Fibroblast of lung (primary cell): ENCODE measurements at places on chromosomes 7 and 10. TPM values are rescaled to one million over a fixed set of nuclear protein-coding genes. Genes with fewer than 3 reads are reported as not detected.
A peak's percentile ranks its signal among the peaks of the same experiment; 100 is the strongest.

GRCh38 chr7:95688931-95689495 is 83.3 kb upstream of the DYNC1I1 start:
- no peak overlapping the region for H3K4me3 ChIP-seq
- H3K27me3 ChIP-seq, result no peaks in the 10 kb centered on the region
- DNase-seq, result no peak
- H3K27ac ChIP-seq, result no peak overlapping the region
- H3K4me1 ChIP-seq, result no peaks in the 10 kb centered on the region
- no peaks in the 10 kb centered on the region for H3K36me3 ChIP-seq

GRCh38 chr10:67618116-67618515 is 77.9 kb downstream of the CTNNA3 start:
- H3K4me1 ChIP-seq, result no peaks in the 10 kb centered on the region
- H3K36me3 ChIP-seq, result no peaks in the 10 kb centered on the region
- H3K4me3 ChIP-seq, result no peak overlapping the region
- peak; percentile 83 for DNase-seq
- no peak overlapping the region for H3K27ac ChIP-seq
- H3K27me3 ChIP-seq, result no peaks in the 10 kb centered on the region

DNA sequence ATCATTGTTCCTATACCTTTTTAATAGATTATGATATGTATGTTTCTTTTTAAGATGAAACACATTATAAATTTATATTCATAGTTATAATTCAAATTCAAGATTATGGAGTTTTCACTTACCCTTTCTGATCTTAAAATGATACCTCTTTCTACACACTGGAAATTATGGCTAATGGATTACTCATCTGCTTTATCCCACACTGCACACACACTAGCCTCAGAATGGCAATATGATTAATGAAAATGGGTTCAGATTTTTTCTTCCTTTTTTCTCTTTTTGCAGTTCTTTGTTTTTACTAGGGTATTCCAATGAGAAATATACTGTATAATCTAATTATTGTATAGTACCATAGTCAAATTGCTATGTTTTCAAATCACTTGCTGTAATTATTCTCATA is 82.3 kb upstream of the FZD1 start:
- DNase-seq, result no peak
- no peaks in the 10 kb centered on the region for H3K27me3 ChIP-seq
- H3K4me1 ChIP-seq, result peaks cover 9% of the 10 kb centered on the region

GRCh38 chr10:124285587-124286527 is 132.9 kb downstream of the OAT start:
- H3K4me1 ChIP-seq, result no peaks in the 10 kb centered on the region
- H3K27me3 ChIP-seq, result no peaks in the 10 kb centered on the region
- DNase-seq, result peak; percentile 15
- no peak overlapping the region for H3K4me3 ChIP-seq
- no peak overlapping the region for H3K27ac ChIP-seq

DNA sequence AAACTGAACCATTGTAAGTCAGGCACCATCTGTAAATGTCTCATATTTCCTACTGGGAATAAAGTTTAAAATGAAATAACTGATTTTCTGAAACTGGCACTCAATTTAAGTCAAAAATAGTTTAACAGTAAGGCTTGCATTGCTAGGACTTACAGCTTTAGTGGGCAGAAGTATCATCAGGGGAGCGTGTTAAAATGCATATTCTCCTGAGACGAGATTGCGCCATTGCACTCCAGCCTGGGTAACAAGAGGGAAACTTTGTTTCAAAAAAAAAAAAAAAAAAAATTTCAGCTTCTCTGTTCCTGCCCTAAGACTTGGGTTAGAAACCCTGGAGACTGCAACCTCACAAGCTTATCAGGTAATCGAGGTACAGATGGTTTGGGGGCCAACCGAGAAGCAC is 65.4 kb downstream of the UBE3C start:
- H3K27me3 ChIP-seq, result no peaks in the 10 kb centered on the region
- no peak for DNase-seq
- peaks cover 5% of the 10 kb centered on the region for H3K36me3 ChIP-seq
- H3K4me3 ChIP-seq, result no peak overlapping the region
- H3K4me1 ChIP-seq, result no peaks in the 10 kb centered on the region

GRCh38 chr7:47843291-47843690 is 105.0 kb downstream of the PKD1L1 start:
- no peak for DNase-seq
- no peaks in the 10 kb centered on the region for H3K36me3 ChIP-seq
- H3K27me3 ChIP-seq, result peaks cover 3% of the 10 kb centered on the region
- no peaks in the 10 kb centered on the region for H3K4me1 ChIP-seq
- H3K27ac ChIP-seq, result no peak overlapping the region
- no peak overlapping the region for H3K4me3 ChIP-seq

DNA sequence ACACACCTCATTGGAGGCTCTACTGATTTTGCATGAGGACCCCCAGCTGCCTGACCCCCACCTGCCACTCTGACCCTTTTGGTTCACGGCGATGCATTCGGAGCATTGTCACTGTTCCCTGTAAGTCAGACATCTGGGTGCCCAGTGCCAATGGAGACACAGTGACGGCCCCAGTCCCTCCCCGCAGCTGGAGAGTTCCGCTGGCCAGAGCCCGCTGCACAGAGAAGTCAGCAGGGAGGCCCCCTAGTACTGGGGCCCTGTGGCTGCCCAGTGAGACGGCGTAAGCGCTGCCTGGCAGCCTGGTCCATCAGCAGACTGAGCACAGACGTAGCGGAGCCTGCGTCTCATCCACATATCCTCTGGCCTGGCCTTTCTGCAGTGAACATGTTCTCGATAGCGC is 77.5 kb downstream of the NKX6-2 start:
- H3K36me3 ChIP-seq, result no peaks in the 10 kb centered on the region
- no peak overlapping the region for H3K27ac ChIP-seq
- no peaks in the 10 kb centered on the region for H3K4me1 ChIP-seq
- no peak for DNase-seq

GRCh38 chr7:43201912-43202311 is 89.5 kb downstream of the HECW1 start:
- H3K4me3 ChIP-seq, result no peak overlapping the region
- H3K27me3 ChIP-seq, result no peaks in the 10 kb centered on the region
- H3K36me3 ChIP-seq, result no peaks in the 10 kb centered on the region
- no peak overlapping the region for H3K27ac ChIP-seq
- H3K4me1 ChIP-seq, result peaks cover 5% of the 10 kb centered on the region

DNA sequence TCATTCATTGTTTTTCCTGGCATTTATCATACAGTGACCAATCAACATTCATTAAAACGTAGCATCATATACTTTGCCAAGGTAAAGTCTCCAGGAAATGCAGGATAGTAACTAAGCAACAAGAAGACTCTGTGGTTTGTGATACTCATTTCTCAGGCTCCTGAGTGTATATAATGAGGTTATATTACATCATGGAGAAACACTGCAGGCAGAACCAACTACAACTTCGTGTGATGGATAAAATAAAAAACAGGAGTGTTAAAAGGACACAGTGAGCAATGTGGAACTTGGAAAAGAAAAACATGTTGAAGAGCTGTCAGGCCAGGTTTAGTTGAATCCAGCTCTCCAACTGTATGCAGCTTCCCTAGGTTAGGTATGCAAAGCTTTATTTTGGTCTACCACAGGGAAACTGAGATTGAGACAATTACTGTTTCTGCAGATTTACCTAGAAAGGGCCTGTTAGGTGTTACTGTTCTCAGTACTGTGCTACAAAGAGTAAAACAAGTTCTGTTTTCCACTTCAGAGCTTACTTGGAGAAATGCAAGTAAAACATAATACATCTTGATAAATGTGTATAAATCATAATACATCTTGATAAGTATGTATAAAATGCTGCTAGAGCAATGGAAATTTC is 7.8 kb upstream of the CCNY start:
- no peaks in the 10 kb centered on the region for H3K36me3 ChIP-seq
- H3K27me3 ChIP-seq, result no peaks in the 10 kb centered on the region

DNA sequence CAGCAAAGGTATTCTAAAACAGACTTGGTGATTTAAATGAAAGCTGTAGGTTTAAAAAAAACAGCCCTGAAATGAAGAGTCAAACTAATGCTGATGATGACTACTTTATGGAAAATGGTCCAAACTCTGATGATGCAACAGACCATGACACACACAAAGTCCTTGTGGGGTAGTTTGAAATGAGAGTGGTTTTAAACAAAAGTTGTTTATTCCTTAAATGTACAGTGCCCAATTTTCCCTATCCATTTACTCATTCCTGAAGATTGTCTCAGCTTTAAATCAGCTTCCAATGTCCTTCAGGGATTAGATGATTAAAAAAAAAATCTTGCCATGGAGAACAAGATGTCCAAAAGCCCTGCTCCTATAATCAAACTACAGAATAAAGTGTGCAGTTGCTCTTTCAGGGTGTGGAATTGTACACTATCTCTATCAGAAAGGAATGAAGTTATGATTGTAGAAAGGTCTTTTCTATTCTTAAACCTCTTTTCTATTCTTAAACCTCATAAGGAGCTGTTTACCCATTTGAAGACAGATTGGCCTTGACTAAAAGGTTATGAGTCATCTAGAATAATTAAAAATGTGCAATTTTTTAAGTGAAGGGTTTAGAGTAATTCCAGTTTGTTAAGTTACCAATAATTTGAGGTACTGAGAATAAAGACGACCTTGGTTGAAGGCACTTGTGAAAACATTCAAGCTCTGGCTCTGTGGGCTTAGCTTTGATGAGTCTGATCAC is 70.2 kb upstream of the ITGA8 start:
- H3K36me3 ChIP-seq, result peaks cover 2% of the 10 kb centered on the region
- H3K4me3 ChIP-seq, result no peak overlapping the region
- DNase-seq, result peak; percentile 85

- DNase-seq, result no peak
- H3K4me3 ChIP-seq, result no peak overlapping the region
- H3K36me3 ChIP-seq, result no peaks in the 10 kb centered on the region
- no peaks in the 10 kb centered on the region for H3K27me3 ChIP-seq
Observed at GRCh38 chr7:153457746-153458145, 594.5 kb upstream of the DPP6 start.

The ABCB4 gene
- total RNA-seq, result 0.26 and 0.66 TPM in 2 replicates

The SEPTIN14 gene
- not detected in 2 replicates for total RNA-seq

The SHH gene
- under 0.01 TPM in 2 replicates for total RNA-seq

The ASB10 gene
- not detected in 2 replicates for total RNA-seq

The NAT16 gene
- total RNA-seq, result not detected in 2 replicates

The BHLHA15 gene
- 0.33 and 0.51 TPM in 2 replicates for total RNA-seq
